Occipital lobe (tissue), 3 donors: ENCODE measurements at places on chromosomes 6 and 20.

GRCh38 chr6:52331793-52332457 lies 30.0 kb upstream of the PAQR8 start:
- DNase-seq, result no peak

- no peak for DNase-seq
These were observed 7.5 kb downstream of the BCAS1 start for GRCh38 chr20:54062812-54063280.

- DNase-seq, result no peak
These were observed 426.7 kb upstream of the ID4 start for GRCh38 chr6:19410481-19410880.

- no peak for DNase-seq
These were observed 74.7 kb downstream of the CD83 start for GRCh38 chr6:14192216-14192788.

DNA sequence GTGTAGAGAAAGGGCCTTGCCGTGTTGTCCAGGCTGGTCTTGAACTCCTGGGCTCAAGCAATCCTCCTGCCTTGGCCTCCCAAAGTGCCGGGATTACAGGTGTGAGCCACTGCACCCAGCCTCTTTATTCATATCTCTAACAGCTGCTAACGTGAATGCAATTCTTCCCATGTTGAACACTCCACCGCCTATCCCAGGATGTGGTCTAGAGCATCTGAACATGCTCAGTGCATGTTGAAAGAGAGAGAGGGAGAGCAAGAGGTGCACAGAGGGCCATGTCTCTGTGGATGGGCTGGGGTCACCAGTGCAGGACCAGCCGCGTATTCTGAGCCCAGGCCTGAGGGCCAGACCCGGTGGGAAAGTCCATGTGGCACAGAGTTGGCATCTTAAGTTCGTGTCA lies 12.8 kb downstream of the TUBB2A start:
- DNase-seq, result no peak

DNA sequence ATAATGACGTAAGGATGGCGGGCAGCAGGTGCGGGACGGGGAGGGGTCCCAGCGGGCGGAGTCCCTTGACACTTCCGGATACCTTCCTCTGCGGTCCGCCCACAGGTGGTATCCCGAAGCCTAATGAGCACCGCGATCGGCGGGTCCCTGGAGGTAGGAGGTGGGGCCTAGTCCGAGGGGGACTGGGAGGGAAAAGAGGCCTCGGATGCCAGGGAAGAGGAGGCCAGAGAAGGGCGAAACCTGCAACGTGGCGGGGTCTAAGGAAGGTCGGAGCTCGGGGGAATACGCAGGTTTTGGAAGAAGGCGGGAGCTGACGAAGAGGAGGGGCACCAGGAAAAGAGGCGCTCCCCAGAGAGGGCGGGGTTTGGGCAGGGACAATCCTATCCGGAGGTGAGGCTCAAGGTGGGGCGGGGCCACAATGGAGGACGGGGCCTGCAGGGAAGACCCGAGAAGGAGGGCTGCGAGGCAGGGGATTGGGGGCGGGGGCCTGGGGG lies 3.7 kb downstream of the PRSS16 start:
- peak; percentile 55 for DNase-seq

- DNase-seq, result no peak
These were observed 42.0 kb downstream of the SPDEF start for GRCh38 chr6:34514112-34514511.

DNA sequence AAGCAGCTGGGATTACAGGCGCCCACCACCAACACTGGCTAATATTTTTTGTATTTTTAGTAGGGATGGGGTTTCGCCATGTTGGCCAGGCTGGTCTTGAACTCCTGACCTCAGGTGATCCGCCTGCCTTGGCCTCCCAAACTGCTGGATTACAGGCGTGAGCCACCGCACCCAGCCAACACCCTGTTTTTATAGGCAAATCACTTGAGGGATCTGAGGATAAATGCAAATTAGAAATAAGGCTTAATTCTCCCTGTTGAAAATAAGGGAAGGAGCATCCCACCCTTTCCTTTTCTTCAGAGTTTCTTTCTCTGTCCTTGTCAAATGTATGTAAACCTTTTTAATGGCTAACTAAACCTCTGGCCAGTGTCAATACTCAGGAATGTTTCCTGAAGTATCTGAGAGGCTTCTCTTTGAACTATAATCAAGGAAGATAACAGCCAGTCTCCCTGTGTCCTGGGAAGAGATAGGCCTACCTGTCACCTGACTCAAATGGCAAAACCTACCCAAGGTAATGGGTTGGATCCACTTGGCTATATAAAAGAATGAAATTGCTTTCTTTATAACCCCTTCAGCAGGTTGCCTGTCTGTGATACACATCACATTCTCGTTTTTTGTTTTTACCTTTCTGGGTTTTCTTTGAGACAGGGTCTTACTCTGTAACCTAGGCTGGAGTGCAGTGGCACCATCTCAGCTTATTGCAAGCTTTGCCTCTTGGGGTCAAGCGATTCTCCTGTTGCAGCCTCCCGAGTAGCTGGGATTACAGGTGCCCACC lies 64.5 kb upstream of the TNFAIP3 start:
- DNase-seq, result no peak

DNA sequence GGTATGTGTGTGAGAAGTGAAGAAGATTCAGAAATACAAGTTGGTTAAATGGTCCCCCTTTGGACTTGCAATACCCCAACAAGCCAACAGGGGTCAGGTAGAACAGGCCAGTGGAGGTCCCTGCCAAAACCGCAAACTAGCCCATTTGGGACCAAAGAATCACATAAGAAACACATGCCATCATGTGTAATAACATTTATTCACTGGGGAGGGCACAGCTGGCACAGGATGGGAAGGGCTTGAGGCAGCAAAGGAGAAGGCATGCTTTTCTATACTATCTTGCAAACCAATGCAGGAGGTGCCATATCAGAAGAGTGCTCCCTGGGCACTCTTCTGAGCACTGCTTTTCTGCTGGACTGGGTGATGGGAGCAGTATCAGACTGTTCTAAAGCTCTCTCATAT lies 116.1 kb upstream of the TRAF3IP2 start:
- DNase-seq, result no peak

GRCh38 chr6:51021171-51021570 lies 202.5 kb downstream of the TFAP2B start:
- DNase-seq, result no peak

- DNase-seq, result no peak
These were observed 49.9 kb downstream of the ATG5 start for GRCh38 chr6:106275692-106276091.

DNA sequence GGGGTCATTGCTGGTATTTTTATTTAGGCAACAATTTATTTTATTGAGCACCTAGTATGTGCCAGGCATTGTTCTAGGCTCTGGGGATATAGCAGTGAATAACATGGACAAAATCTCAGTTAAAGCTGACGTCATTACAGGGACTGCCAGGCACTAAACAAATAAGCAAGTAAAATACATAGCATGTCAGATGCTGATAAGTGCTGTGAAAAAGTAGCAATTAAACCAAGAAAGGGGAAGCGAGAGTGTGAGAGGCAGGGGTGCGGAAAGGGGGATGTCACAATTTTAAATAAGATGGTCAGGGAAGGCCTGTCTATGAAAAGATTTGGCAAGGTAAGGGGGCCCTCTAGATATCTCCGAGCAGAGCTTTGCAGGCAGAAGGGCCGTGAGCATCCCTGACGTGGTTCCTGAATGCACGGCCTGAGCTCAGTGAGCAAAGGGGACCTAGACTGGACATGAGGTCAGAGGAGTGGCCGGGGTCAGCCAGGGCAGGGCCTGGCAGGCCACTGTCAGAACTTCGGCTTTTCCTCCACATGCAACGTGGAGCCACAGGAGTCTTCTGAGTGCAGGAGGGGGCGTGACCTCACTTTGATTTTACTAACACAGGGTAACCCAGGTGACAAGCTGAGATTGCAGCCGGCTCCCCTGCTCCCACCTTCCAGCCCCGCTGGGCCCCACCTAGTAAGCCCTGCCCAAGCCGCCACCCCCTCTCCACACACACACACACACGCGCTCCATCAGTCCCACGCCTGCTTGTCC lies 24.2 kb upstream of the SIRPA start:
- DNase-seq, result no peak

DNA sequence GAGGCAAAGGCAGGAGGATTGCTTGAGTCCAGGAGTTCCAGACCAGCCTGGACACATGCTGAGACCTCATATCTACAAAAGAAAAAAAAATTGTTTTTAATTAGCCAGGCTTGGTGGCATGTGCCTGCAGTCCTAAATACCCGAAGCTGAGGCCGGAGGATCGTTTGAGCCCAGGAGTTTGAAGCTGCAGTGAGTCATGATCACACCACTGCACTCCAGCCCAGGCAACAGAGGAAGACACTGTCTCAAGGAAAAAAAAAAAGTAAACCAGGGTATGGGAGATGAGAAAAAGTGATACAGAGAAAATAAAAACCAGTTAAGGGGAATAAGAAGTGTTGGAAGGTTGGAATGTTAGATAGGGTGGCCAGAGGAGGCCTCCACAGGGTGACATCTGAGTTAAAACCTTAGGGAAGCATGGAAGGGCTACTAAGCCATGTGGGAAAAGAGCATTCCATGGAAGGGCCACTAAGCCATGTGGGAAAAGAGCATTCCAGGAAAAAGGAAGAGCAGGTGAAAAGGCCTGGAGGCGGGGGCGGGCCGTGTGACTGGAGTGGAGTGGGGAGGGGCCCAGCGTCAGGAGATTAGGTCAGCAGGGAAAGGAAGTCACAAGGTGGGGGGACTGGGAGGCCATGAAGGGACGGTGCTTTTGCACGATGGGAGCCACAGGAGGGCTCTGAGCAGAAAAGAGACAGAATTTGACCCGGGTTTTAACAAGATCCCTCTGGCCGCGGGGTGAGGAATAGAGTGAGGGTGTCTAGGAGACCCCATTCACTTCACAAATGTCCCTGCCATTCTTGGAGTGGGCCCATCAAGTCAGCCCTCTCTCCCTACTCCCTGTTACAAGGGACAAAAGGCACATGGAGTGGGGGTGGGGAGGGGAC lies 18.3 kb downstream of the CPNE5 start:
- DNase-seq, result no peak

DNA sequence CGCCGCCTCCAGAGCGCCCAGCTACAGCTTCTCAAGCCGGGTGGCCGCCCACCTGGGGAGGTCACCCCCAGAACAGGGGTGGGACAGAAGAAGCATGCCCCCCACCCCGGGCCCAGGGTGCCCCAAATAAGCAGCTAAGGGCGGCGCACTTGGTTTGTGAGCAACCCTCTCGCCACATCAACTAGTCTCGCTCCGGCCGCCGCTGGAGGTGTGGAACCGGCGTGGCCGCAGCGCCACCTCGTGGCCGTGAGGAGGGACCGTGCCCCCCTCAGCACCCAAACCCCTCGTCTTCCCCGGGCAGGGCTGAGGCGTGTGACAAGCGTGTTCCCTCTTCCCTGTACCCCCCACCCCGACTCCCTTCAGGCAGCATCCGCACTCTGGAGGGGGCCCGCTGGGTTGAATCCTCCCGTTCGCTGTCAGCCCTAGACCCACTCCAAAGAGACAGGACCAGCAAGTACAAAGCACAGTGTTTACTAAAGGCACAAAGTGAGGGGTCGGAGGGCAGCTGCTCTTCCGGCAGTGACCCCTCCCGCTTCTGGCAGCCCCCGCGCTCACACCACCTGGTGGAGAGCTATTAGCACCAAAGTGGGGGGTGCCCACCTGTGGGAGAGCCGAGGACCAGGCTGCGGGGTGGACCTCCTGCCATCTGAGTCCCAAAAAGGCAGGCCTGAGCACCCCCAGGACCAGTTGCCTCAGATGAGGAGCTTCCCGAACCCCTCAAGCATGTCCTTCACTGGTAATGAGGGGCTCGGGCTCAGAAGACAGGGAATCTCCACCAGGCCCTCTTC lies 45.4 kb downstream of the MDFI start:
- DNase-seq, result peak; percentile 66

DNA sequence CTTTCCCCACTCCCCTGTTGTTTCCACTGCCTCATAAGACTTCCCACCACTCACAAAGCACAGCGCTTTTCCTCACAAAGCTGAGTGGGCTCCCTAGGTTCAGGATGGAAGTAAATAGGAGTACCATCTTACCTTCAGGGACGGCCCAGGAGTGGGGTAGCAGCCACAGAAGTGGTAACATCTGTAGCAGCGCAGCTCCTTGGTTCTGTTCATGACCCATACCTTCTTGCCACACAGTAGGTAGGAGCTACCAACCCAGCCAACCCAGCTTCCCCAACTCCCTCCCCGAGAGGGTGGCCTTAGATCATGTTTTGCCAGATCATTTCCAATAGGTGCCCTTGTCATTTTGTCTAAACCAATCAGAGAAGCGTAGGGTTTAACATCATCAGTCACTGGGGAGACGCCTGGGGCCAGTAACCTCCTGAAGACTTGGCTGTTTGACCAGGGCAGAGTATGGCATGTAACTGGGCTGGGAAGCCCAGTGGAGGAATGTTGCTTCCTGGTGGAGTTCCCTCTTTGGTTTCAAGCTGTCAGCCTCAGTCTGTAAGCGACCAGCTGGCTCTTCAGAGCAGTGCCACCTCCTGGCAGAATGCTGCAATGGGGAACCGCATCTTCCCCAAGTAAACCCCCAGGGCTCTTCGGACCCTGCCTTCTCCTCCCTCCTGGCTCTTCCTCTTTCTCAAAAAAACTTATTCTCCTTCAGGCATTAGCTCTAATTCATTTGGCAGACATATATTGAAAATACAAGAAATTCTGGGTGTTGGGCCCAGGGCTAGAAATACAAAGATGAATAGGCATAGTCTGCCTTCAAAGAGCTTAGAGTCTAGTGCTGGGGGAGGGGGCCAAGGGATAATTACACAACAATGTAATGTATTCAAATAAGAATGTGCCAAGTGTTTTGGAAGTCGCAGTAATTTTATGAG lies at the start of gene HLA-DMA:
HLA-DMA (minus strand) TSS at position 281 of the 923 bp plus-strand sequence; CDS start at position 220, 61 bp downstream.
- peak; percentile 52 for DNase-seq

DNA sequence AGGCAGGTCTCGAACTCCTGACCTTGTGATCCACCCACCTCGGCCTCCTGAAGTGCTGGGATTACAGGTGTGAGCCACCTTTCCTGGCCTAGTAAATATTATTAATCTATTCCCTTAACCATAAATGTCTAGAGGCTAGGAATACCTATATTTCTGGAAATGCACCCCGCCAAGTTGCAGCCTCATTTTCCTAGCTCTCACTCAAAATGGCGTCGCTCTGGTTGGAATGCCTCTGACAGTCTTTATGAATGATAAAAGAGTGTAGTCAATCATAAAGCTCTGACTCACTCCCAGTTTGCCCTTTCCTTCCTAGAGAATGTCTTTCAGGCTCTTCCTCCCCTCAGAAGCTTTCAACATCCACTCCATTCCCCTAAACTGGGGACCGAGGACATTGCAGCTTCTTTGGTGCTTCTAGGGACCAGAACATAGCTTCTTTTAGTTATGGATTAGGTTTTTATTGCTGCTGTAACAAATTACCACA lies 14.1 kb upstream of the TRIM26 start:
- no peak for DNase-seq

- no peak for DNase-seq
These were observed 194.2 kb upstream of the SGK1 start for GRCh38 chr6:134511984-134512683.

DNA sequence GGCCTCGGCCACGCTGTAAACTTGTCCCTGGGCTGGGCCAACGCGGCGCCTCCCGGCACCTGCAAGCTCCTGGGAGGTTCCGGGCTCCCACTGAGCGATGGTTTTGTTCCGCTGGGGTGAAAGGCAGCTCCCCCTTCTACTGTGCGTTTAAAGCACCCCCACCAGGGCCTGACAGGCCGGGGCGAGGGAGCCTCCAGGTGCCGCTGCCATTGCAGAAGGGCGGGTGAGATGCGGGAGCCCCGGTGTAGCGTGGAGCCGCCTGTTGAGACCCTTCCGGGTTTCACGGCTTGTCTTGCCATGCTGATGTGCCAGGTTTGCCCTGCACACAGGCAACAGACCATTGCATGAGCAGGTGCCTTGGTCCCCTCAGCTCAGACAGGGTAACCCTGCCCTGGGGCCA lies 2.9 kb downstream of the COL20A1 start:
- DNase-seq, result no peak
